ENCODE measurements at places on chromosomes 6 and 20.

DNA sequence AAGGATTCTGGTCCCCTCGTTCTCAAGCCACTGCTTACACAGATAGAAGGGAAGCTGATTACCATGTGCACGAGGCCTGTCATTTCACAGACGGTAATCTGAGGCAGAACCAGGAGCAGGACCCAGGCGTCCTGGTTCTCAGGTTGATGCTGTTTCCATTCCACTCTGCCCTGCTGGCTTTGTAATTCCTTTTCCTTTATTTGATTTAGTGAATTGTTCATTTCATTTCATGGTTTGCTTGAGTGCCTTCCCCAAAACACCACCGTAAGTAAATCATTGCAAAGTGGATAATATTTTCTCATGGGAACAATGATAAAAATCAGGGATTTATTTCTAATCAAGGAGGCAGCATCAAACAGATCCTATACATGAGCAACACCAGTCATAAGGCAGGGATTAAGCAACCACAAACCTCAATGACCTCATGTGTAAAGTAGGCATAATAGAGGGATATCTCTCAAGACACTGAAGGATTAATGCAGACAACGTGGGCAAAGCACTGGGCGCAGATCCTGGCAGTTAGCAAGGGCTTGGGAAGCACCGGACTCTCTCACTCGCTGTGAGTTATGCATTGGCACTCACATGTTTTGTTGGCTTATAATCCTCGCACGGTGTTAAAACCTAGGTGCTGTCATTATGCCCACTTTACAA is 229.5 kb upstream of the FOXQ1 start:
- no peak for DNase-seq

DNA sequence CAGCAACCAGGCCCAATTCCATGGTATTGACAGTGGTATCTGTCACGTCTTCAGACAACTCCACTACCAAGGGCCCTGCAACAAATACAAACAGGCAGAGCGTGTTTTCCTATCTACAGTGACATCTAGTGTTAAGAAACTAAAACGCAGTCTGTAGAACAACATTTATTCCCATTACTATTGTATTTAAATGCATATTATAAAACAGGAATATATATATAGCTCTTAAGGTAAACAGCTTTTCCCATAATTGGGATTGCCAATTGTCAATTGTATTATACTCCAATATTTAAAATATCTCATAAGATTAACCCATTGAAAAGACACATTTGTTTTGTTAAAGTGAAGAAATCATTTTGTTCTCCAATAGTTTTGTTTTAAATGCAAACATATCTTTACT is 97.2 kb downstream of the KIF16B start:
- DNase-seq = peak; percentile 56

DNA sequence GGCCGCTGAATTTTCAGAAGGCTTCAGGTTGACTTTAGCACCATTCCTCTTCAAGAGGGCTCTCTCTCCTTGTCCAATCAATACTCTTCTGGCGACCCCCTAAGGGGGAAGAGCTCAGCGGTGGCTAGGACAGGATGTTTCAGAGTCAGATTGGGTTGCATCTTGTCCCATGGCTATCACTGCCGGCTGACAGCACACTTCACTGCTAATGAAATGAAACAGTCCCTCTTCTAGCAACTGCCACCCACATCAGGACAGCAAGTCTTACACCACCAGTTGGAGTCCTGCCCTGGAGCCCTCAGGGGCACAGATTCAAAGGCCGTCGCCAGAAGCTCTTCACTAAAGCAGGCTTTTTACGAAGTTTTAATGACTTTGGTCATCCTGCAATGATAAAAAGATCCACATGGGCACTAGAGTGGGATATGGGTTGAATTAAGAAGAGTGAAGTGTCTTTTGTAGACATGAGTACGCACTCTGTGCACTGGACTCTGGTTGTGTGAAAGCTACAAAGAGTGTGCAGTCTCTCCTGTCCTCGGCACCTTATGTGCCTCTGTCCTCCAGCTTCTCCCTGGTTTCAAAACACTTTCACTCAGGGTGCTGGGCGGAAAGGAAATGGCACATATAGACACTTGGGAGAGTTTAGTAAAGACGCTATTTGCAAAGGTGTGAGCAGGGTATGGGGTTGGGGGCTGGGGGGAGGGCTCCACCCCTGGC is 66.1 kb upstream of the SLC22A16 start:
- DNase-seq = no peak

GRCh38 chr6:85283436-85283835 is 166.4 kb upstream of the NT5E start:
- DNase-seq = no peak

GRCh38 chr6:161214722-161215121 is 59.1 kb downstream of the AGPAT4 start:
- no peak for DNase-seq

DNA sequence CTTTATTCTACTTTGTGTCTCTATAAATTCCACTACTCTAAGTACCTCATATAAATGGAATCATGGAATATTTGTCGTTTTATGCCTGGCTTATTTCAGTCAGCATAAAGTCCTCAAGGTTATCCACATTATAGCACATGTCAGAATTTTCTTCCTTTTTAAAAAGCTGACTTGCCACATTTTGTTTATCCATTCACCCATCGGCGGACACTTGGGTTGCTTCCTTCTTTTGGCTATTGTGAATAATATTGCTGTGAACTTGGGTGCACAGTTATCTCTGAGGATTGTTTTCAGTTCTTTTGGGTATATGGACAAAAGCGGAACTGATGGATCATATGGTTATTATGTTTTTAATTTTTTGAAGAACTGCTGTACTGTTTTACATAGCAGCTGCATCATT is 39.1 kb upstream of the ME1 start:
- DNase-seq = no peak

DNA sequence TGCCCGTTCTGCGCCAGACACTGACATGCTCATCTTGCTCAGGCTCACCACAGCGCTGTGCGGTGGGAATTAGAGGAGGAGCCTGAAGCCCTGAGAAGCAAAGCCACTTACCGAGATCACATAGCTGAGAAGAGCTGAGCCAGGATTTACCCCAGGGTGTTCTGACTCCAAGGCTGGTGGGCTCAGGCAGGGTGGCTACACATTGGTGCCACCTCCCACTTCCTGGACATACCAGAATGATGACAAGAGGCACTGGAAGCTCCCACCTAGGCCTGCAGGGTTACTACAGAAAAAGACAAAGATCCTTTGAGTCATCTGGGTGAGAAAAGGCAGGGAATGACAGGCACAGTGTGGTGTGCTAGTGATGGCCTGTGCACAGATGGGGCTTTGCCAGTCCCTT is 24.4 kb upstream of the FKBP1A start:
- no peak for DNase-seq

- no peak for DNase-seq
Measured at GRCh38 chr20:364905-365794, 15.4 kb upstream of the TRIB3 start.

DNA sequence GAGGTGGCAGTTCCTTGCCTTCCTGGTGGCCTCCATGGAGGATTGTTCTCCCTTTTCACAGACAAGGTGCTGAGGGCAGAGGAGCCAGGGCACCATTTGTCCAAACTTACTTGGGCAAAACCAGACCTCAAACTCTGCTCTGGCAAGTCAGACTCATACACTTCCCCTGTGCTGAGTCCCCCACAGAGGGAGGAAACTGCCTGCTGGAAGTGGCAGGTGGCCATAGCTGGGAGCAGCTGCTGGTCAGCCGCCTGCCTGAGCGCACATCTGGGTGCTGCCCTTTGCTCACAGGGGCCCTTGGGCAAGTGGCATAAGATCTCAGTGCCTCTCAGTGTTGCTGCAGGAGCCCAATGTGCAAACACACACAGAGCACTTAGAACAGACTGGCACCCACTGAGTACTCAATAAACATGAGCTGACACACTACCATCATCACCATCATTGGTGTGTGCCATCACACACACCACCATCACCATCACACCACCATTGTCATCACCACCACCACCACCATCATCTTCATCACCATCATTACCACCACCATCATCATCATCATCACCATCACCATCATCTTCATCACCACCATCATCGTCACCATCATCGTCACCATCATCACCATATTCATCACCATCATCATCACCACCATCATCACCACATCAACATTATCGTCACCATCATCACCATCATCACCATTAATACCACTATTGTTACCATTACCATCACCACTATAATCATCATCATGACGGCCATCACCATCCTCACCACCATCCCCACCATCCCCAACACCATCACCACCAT is 17.6 kb downstream of the NOL4L start:
- DNase-seq = no peak

- DNase-seq = no peak
Measured at GRCh38 chr20:4795394-4795793, 73.7 kb downstream of the PRND start.

- DNase-seq = no peak
Measured at GRCh38 chr6:111195656-111196055, 108.4 kb downstream of the SLC16A10 start.

DNA sequence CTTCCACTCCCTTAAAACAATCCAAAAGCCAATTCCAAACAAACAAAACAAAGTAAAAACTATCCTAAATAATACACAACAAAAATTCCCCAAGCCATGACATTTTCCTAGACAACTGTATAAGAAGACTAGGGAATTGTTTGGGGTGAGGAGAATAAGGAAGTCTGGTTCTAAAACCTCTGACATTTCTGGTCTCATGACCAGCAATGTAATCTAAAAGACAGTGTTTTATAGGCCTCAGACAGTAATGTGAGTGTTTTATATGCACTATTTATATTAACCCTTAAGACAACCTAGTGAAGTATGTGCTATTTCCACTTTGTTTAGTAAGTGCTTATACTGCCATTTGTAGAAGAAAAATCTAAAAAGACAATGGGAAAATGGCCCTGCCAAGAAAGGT is 13.0 kb upstream of the RCAN2 start:
- no peak for DNase-seq

GRCh38 chr6:30876039-30876730 is 8.1 kb upstream of the DDR1 start:
- DNase-seq = no peak

- DNase-seq = no peak
Measured at GRCh38 chr20:53524589-53525312, 68.9 kb downstream of the ZNF217 start.

DNA sequence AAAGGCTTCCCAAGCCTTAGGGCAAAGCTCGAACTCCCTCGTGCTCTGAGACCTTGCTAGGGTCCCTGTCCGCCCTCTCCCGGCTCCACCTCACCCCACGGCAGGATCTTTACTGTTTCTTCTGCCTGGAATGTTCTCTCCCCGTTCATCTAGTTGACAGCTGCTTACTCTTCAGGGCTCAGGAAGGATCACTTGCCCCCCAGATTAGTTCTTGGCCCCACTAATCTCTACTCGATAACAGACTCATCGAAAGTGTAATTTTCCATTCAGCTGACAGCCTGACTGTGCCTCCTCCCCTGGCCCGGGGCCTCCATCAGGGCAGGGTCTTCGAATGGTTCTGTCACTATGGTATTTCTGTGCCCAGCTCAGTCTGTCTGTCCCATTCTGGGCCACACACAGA is 3.1 kb downstream of the MAP1LC3A start:
- no peak for DNase-seq

DNA sequence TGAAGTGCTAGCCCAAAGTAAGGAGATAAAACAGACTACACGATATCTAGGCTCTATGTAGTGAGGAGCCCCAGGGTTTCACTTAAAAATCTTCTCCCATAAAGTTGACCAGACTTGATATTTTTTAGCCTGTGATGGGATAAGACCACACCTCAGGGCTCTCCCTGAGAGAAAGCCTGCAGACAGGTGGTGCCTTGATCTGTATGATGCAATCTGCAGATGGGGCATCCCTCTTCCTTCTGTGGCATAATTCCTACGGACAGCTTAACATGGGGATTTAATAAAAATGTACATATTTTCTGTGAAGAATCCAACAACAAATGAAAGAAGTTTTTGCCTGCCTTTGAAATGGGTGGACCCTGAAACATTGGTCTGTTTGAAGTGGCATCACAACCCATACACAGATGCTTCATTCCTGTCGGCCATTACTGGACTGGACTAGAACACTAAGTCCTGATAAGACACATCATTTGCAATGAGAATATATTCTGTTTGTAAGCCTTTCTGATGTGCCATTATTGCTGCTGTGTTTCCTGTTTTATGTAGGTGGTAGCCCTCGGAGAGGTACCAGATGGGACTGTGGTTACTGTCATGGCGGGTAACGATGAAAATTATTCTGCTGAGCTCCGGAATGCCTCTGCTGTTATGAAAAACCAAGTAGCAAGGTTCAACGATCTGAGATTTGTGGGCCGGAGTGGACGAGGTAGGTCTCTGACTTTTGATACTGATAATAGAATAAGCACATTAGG is 53.8 kb upstream of the SUPT3H start:
- no peak for DNase-seq

GRCh38 chr6:127506894-127507293 is 12.2 kb downstream of the MTCL3 start:
- DNase-seq = no peak

GRCh38 chr6:146961831-146962230 is 242.4 kb upstream of the STXBP5 start:
- no peak for DNase-seq

DNA sequence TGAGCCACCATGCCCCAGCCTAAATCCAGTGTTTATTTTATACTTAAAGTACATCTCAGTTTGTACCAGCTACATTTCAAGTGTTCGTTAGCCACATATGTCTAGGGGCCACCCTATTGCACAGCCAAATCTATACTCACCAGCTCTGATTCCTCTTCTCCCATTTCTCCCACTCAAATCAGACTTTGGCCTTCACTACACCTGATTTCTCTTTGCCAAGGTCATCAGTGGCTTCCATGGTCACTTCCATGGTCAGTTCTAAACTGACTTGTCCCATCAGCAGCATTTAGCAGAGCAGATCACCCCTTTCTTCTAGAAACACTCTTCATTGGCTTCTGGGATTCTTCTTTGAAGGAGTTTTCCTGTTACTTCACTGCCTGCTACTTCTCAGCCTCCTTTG is 14.1 kb downstream of the GHRH start:
- no peak for DNase-seq

GRCh38 chr6:156534594-156534993 is 242.6 kb upstream of the ARID1B start:
- no peak for DNase-seq

GRCh38 chr6:99979953-99980352 is 14.1 kb downstream of the MCHR2 start:
- peak; percentile 76 for DNase-seq

- no peak for DNase-seq
Measured at GRCh38 chr20:9211016-9211760, 142.3 kb downstream of the PLCB4 start.

DNA sequence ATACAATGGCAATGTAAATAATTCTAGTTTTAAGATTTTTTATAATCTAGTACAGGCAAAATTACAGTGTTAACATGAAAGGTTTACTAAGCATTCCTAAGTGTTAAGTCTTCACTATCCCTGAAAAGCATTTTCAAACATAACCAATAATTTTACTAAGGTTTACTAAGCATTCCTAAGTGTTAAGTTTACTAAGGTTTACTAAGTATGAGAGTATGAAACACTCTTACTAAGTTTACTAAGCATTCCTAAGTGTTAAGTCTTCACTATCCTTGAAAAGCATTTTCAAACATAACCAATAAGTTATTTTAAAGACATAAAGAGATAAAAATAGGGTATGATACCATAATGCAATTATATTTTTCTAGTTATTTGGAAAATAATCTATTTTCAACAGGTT is 82.6 kb downstream of the PRSS35 start:
- DNase-seq = no peak

GRCh38 chr20:44696315-44696714 is 18.9 kb upstream of the CCN5 start:
- no peak for DNase-seq

- no peak for DNase-seq
Measured at GRCh38 chr6:44073612-44074438, 53.4 kb downstream of the MRPL14 start.
